ENCODE measurements at places on chromosomes 4 and X. TPM values are rescaled to one million over a fixed set of nuclear protein-coding genes. Genes with fewer than 3 reads are reported as not detected.

UGT2B10 gene
- total RNA-seq, result not detected

SUPT20HL2 gene
- total RNA-seq, result not detected

H2BW2 gene
- not detected for total RNA-seq

BCLAF3 gene
- 6.5 TPM for total RNA-seq

F8A1 gene
- 6.4 TPM for total RNA-seq

IL9R gene
- 0.69 TPM for total RNA-seq

VGLL1 gene
- total RNA-seq, result not detected

DNA sequence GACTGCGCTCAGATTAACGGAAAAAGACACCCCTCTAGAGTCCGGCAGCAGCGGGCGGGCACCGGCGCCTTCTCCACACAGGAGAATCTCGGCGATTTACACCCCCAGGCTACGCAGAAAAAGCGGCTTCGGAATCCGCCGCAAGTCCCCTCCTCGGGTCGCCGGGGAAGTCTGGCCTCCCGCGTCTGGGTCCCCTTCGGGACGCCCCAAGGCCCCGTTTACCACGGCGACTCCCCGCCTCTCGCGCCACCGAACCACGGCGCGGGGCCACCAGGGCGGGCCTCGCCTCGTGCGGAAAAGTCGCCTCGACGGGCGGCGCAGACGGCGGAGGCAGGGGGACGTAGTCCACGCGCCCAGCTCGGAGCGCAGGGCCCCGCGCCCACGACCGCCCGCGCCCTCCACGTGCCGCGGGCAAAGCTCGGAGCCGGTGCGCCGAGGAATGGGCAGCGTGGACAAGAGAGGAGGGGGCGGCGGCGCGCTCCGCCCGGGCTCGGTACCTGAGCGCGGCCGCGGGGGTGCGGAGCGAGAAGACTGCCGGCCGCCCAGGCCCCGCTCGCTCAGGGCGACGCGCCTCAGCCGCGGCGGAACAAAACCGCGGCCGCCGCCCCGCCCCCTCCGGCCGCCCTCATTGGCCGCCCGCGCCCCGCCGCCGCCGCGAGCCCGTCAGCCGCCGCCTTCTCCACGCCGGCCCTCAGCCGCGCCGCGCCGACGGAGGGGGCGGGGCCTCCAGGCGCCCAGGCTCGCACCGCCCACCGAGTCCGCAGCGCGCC, at the start of gene FAM53A:
TSS of gene FAM53A (minus strand) at position 578 of the 770 bp plus-strand sequence. CDS start 15,572 bp downstream, outside the sequence.
- peak; percentile 19 for DNase-seq
- peaks cover 19% of the 10 kb centered on the region for H3K4me1 ChIP-seq
- H3K36me3 ChIP-seq, result no peaks in the 10 kb centered on the region
- H3K4me3 ChIP-seq, result peak within 1 kb of the TSS; percentile 58

PLXNB3 gene
- not detected for total RNA-seq

DNA sequence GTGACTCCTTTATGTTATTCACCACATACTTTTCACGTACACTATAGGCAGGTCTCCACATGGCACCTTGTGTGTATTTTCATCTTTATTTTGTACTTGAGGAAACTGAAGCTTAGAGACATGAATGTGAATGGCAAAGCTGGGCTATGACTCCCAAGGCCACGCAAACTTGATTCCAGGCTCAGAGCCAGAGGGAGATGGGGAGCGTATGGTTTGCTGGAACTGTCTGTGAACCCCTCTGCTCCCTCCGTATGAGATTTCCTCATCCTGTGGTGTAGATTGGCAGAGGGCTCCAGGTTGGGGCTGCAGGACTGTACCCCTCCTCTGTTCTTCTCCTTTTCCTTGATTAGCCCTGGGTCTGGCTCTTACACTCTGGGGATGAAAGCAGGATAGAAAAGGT, 16.1 kb upstream of the STARD8 start:
- H3K4me3 ChIP-seq, result no peak overlapping the region
- no peak overlapping the region for H3K27ac ChIP-seq
- H3K4me1 ChIP-seq, result no peaks in the 10 kb centered on the region
- no peaks in the 10 kb centered on the region for H3K27me3 ChIP-seq
- H3K36me3 ChIP-seq, result no peaks in the 10 kb centered on the region

FOXR2 gene
- not detected for total RNA-seq

DNA sequence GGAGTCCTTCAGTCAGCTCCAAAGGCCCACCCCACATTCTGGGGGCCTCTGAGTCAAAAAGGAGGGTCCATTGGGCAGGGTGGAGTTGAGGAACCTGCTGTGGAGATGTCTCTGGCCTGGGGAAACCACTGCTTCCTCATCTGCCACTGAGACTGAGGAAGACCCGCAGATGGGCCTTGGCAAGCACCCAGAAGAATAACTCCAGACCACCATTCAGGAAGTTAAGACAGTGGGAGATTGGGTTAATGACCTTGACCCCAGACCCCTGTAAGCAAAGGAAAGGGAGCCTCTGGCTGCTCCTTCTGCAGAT, 8.1 kb upstream of the HSD17B10 start:
- H3K36me3 ChIP-seq, result no peaks in the 10 kb centered on the region
- H3K4me3 ChIP-seq, result peak overlapping the region; percentile 60
- H3K4me1 ChIP-seq, result peaks cover 17% of the 10 kb centered on the region
- DNase-seq, result no peak

GRCh38 chr4:8029689-8030088, 90.0 kb upstream of the AFAP1 start:
- H3K4me3 ChIP-seq, result no peak overlapping the region
- no peak overlapping the region for H3K27ac ChIP-seq
- no peaks in the 10 kb centered on the region for H3K36me3 ChIP-seq
- DNase-seq, result no peak
- no peaks in the 10 kb centered on the region for H3K27me3 ChIP-seq

DNA sequence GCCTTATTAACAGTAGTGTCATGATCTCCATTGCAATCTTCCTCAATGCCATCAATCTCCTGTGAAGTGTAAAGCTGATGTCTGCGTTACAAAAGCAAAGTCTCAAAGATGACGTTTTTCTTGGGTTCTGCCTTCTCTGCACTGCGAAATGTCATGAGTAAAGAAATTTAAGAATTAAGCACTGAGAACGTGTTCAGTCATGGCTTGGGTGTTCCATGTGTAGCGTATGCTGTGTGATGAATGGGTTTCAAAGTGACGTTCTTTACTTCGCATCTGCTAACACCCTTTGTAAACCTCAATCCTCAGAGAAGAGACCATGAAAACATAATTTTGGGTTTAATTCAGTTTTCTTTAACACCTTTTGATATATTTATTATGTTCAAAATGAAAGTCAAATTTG, 999 bp downstream of the NAP1L5 start:
- H3K36me3 ChIP-seq, result peaks cover 18% of the 10 kb centered on the region
- H3K4me1 ChIP-seq, result peaks cover 10% of the 10 kb centered on the region
- no peak overlapping the region for H3K27ac ChIP-seq
- peak overlapping the region; percentile 77 for H3K4me3 ChIP-seq

- DNase-seq, result no peak
- no peaks in the 10 kb centered on the region for H3K36me3 ChIP-seq
- no peaks in the 10 kb centered on the region for H3K4me1 ChIP-seq
- no peaks in the 10 kb centered on the region for H3K27me3 ChIP-seq
- no peak overlapping the region for H3K27ac ChIP-seq
- H3K4me3 ChIP-seq, result no peak overlapping the region
Measured at GRCh38 chr4:153748378-153748777, 11.4 kb downstream of the RNF175 start.

DNA sequence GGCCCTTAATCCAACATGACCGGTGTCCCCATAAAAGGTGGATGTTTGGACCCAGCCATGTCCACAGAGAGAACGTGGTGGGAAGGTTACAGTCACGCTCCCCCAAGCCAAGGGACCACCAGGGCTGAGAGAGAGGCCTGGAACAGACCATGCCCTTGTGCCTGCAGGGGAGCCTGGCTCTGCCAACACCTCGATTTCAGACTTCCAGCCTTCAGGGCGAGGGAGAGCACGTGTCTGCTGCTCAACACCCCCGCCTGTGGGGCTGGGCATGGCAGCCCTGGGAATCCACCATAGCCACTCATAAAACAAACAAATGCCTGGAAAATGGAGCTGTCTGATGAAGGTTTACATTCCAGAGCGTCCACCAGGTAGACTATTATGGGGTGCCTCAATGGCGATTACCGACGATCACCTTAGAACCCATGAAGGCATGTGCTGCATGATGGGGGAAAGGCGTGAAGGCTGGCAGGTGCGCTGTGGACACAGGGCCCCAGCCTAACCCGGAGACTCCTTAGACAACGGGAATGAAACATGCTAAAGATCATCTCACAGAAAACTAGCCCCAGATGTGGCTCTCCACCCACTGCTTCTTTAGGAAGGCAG, 42.3 kb upstream of the HMX1 start:
- peaks cover 5% of the 10 kb centered on the region for H3K4me1 ChIP-seq
- H3K4me3 ChIP-seq, result no peak overlapping the region
- H3K27me3 ChIP-seq, result no peaks in the 10 kb centered on the region

SMIM31 gene
- not detected for total RNA-seq

PCDH7 gene
- total RNA-seq, result not detected

NUP62CL gene
- total RNA-seq, result 0.81 TPM

CFAP47 gene
- total RNA-seq, result not detected

RAB41 gene
- total RNA-seq, result not detected

DNA sequence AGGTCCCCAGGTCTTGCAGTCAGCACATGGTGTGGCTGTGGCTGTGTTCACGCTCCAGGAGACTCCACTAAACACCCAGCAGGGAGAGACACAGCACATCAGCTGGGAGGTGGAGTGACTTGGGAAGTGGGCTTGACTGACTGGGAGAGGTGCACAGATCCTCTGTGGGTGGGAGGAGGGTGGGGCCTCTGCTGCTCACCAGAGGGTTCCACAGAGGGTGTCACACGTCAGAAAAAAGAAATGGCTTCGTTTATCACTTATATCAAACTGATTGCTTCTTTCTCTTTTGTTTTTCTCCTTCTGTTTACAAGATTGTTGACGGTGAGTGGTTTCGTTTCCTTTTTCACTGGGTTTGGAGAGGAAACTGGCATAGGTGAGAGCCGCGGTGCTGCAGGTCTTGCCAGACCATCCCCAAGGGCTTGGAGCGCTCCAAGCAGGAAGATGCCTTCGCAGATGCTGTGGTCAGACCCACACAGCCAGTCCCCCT, 24.8 kb upstream of the FAM193A start:
- no peak overlapping the region for H3K27ac ChIP-seq
- H3K27me3 ChIP-seq, result no peaks in the 10 kb centered on the region
- peaks cover 76% of the 10 kb centered on the region for H3K36me3 ChIP-seq
- H3K4me1 ChIP-seq, result peaks cover 15% of the 10 kb centered on the region
- no peak for DNase-seq

DNA sequence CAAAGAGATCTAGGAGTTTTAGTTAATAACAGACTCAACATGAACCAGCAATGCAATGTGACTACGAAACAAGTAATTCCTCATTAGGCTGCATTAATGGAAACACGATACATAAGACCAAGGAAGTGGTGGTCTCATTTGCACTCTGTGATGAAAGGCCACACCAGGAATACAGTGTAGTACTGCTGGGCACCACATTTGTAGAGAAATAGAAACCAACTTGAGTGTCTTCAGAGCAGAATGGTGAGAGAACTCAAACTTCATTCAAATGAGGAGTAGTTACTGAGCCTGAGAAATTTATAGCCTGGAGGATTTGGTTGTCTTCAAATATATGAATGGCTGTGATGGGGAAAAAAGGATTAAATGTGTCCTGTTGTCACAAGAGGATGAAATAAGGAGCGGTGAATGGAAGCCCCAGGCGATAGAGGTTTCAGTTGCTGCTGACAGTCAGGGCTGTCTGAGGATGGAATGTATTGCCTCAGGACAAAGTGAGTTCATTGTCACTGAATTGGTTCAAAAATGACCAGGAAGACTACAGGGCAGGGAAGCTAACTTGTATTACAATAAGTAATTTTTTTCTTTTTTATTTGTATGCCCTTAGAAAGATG, 50.9 kb downstream of the NFKB1 start:
- H3K4me1 ChIP-seq, result peaks cover 17% of the 10 kb centered on the region
- no peaks in the 10 kb centered on the region for H3K27me3 ChIP-seq
- H3K4me3 ChIP-seq, result no peak overlapping the region
- DNase-seq, result no peak
- peaks cover 16% of the 10 kb centered on the region for H3K36me3 ChIP-seq

GLRA2 gene
- not detected for total RNA-seq
